Aorta (tissue), 5 donors: ENCODE measurements at places on chromosomes 4 and X.

GRCh38 chrX:56786889-56787733, 58.1 kb downstream of the NBDY start:
- H3K4me1 ChIP-seq, result no peaks in the 10 kb centered on the region
- H3K4me3 ChIP-seq, result no peak overlapping the region
- no peak for DNase-seq
- H3K27me3 ChIP-seq, result no peaks in the 10 kb centered on the region

DNA sequence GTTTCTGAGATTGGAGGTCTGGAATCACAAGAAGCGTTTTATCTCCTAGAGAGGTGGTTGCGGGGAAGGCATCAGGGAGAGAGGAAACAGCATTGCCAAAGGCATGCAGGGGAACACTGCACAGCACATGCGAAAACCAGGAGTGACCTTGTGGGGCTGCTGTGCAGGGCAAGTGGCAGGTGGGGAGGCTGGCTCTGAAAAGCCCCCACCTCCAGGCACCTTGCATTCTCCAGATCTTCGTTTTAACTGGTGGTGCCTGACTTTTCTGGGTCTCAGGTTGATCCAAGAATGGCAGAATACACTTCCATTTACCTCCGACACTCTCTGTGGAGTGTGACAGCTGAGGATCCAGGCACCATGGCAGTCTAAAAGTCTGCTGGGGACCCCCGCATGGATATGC, 209.4 kb upstream of the LEF1 start:
- no peak overlapping the region for H3K4me3 ChIP-seq
- H3K36me3 ChIP-seq, result no peaks in the 10 kb centered on the region
- DNase-seq, result no peak
- H3K27ac ChIP-seq, result no peak overlapping the region

GRCh38 chr4:23770011-23770410, 119.8 kb downstream of the PPARGC1A start:
- no peak overlapping the region for H3K4me3 ChIP-seq
- H3K27me3 ChIP-seq, result no peaks in the 10 kb centered on the region
- no peak for DNase-seq
- H3K36me3 ChIP-seq, result no peaks in the 10 kb centered on the region

- H3K36me3 ChIP-seq, result no peaks in the 10 kb centered on the region
- H3K27me3 ChIP-seq, result no peaks in the 10 kb centered on the region
- no peak overlapping the region for H3K27ac ChIP-seq
- no peaks in the 10 kb centered on the region for H3K4me1 ChIP-seq
- no peak for DNase-seq
These were observed 244.3 kb downstream of the GPAT3 start for GRCh38 chr4:83780053-83780733.

- peak overlapping the region; percentile 71 for H3K27ac ChIP-seq
- no peaks in the 10 kb centered on the region for H3K27me3 ChIP-seq
- peaks cover 4% of the 10 kb centered on the region for H3K4me1 ChIP-seq
- H3K4me3 ChIP-seq, result peak overlapping the region; percentile 15
These were observed 144.1 kb downstream of the SOWAHB start for GRCh38 chr4:76753814-76754213.

GRCh38 chr4:25297528-25298242, 14.9 kb upstream of the ZCCHC4 start:
- H3K27me3 ChIP-seq, result no peaks in the 10 kb centered on the region
- H3K36me3 ChIP-seq, result no peaks in the 10 kb centered on the region
- no peak overlapping the region for H3K4me3 ChIP-seq
- no peaks in the 10 kb centered on the region for H3K4me1 ChIP-seq

DNA sequence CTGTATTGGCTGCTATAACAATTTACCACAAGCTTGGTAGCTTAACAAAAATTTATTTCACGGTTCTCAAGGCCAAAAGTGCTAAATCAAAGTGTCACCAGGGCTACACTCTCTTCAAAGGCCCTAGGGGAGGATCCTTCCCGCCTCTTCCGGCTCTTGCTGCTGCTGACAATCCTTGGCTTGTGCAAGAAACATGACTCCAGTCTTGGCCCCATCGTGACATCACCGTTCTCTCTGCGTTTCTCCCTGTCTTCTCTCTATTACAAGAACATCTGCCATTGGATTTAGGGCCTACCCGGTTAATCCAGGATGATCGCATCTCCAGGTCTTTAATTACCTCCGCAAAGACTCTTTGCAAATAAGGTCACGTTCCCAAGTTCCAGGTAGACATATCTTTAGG, 10.4 kb upstream of the CLCN4 start:
- no peak overlapping the region for H3K4me3 ChIP-seq
- no peaks in the 10 kb centered on the region for H3K36me3 ChIP-seq
- DNase-seq, result peak; percentile 27
- no peak overlapping the region for H3K27ac ChIP-seq
- H3K4me1 ChIP-seq, result no peaks in the 10 kb centered on the region
- H3K27me3 ChIP-seq, result no peaks in the 10 kb centered on the region

DNA sequence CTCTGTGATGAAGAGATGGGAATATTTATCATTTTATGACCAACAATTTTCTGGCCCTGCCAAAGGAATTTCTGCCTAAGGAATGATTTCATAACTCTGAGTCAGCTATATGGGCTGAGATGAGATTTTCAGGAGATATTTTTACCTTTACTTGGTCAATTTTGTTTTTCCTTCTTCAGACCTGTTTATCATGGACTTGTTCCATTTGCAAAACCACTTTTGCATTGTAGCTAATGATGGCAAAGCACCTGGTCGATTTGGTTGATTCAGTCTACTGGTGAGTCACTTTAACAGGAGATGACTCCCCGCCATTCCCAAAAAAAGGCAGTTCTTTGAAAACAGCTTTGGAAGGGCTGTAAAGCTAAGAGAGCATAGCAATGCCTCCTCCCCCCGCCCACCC, 53.3 kb downstream of the TEX13A start:
- no peaks in the 10 kb centered on the region for H3K36me3 ChIP-seq
- H3K27ac ChIP-seq, result no peak overlapping the region
- no peak for DNase-seq
- no peaks in the 10 kb centered on the region for H3K27me3 ChIP-seq

GRCh38 chr4:168514249-168514852, 17.5 kb downstream of the PALLD start:
- H3K4me3 ChIP-seq, result no peak overlapping the region
- no peaks in the 10 kb centered on the region for H3K36me3 ChIP-seq
- DNase-seq, result no peak
- H3K27me3 ChIP-seq, result no peaks in the 10 kb centered on the region
- no peak overlapping the region for H3K27ac ChIP-seq

DNA sequence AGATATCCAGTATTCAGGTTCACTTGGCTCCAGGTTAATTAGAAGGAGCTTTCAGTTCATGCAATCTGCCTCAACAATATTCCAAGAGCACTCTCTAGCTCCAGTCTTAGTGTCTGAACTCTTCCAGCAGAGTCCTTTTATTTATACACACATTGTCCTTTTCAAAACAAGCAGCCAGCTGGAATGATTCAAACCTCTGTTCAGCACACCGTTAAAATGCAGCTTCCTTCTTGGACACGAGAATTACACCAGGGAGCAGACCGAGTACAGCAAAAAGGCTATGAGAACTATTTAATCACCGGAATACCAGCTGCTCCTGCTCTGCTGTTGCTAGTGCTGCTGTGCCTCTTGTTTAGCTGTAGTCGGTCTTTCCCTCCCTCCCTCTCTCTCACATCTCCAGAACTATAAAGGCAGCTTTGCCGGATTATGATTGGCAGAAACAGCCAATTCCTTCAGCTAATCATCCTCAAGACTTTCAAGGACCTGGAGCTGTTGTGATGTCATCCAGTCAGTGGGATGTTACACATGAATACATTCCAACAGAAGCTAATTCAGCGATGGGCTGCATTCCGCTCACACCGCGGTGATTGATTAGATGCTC, at the start of gene NDST4:
TSS of gene NDST4 (minus strand) at position 115 of the 601 bp plus-strand sequence. CDS start 36,584 bp downstream, outside the sequence.
- no peak within 1 kb of the TSS for H3K27ac ChIP-seq
- no peak for DNase-seq
- no peaks in the 10 kb centered on the region for H3K36me3 ChIP-seq
- no peaks in the 10 kb centered on the region for H3K27me3 ChIP-seq
- H3K4me1 ChIP-seq, result no peaks in the 10 kb centered on the region
- no peak within 1 kb of the TSS for H3K4me3 ChIP-seq

DNA sequence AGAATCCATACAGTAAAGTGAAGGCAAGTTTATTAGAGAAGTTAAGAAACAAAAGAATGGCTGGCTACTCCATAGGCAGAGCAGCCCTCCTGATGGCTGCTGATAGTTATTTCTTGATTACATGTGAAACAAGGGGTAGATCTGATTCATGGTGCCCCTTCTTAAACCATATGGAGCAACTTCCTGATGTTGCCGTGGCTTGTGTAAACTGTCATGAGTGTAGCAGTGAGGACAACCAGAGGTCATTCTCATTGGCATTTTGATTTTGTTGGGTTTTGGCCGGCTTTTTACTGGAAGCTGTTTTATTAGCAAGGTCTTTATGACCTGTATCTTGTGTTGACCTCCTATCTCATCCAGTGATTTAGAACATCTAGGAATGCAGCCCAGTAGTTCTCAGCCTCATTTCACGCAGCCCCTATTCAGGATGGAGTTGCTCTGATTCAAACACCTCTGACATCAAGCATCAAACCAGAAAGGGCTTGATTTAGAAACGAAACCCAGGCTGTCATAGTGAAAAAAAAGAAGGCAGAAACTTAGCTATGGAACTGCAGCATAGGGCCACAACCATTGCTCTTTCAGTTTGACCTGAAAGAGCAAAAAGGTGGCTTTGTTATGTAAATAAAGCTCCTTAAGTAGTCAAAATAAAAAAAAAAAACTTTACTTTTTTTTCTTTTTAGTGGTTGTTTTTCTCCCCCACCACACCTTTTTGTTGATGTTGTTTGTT, 37.8 kb downstream of the SPCS3 start:
- H3K36me3 ChIP-seq, result no peaks in the 10 kb centered on the region
- no peaks in the 10 kb centered on the region for H3K4me1 ChIP-seq
- no peak for DNase-seq
- H3K27ac ChIP-seq, result no peak overlapping the region
- no peaks in the 10 kb centered on the region for H3K27me3 ChIP-seq

GRCh38 chrX:56783450-56783831, 54.4 kb downstream of the NBDY start:
- no peak overlapping the region for H3K27ac ChIP-seq
- no peaks in the 10 kb centered on the region for H3K27me3 ChIP-seq
- H3K4me3 ChIP-seq, result no peak overlapping the region
- H3K4me1 ChIP-seq, result no peaks in the 10 kb centered on the region

- no peaks in the 10 kb centered on the region for H3K27me3 ChIP-seq
- H3K4me1 ChIP-seq, result no peaks in the 10 kb centered on the region
- DNase-seq, result no peak
These were observed 294.9 kb upstream of the TBX22 start for GRCh38 chrX:79719568-79720231.

GRCh38 chr4:1822568-1823544, 29.8 kb downstream of the FGFR3 start:
- H3K4me3 ChIP-seq, result no peak overlapping the region
- no peaks in the 10 kb centered on the region for H3K27me3 ChIP-seq
- DNase-seq, result no peak

DNA sequence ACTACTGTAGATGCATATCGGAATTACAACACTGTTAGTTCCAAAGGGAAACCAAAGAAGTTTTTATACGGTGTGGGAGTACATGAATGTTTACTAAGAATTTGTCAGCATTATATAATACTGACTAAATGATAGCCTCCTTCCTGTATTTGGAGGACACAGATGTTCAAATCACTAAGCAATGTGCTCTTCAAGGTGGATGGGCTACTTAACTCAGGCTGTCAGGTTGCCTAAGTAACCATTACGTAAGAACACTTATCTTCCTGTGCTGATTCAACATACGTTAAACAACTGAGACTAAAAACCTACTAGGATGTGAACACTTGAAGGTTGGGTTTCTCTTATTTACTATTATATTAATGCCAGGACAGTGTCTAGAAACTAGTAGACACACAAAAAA, 81.9 kb upstream of the HPGD start:
- H3K36me3 ChIP-seq, result no peaks in the 10 kb centered on the region
- no peaks in the 10 kb centered on the region for H3K27me3 ChIP-seq
- DNase-seq, result no peak

- DNase-seq, result no peak
- no peaks in the 10 kb centered on the region for H3K27me3 ChIP-seq
- H3K36me3 ChIP-seq, result no peaks in the 10 kb centered on the region
- no peak overlapping the region for H3K4me3 ChIP-seq
These were observed 192.1 kb downstream of the PRR32 start for GRCh38 chrX:127011629-127012028.

DNA sequence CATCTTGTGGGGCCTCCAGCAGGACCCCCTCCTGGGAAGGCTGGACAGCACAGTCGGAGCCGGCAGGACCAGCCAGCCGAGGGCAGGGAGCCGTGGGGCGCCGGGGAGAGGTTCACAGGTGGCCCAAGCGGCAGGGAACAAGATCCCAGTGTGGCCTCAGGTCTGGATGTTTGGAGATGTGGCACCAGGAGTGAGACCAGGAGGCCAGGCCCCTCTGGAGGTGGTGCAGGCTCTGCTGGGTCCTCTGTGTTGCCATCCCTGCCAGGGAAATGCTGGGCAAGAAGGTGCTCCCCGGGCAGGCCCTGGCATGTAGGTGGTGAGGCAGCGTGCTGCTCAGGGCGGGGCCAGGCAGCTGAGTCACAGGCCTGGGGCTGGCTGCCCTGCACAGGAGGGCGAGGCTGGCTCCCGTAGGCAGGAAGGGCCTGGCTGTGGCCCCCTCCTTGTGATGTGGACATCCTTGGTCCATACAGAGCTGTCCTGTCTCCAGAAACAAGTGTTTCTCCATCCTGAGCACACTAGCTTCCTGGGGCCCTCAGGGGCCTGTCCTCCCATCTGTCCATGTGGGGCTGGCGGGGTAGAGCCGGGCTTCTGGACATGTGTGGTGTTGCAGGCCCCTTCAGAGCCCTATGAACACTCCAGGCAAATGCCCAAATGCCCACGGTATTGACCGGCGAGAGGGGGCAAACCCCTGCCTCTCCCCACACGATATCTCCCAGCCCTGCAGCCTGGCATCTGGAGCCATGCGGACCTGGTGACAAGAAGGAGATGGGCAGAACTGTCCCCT, 4.8 kb upstream of the HGFAC start:
- no peaks in the 10 kb centered on the region for H3K36me3 ChIP-seq
- no peak overlapping the region for H3K4me3 ChIP-seq
- H3K27me3 ChIP-seq, result no peaks in the 10 kb centered on the region

- no peak overlapping the region for H3K4me3 ChIP-seq
- no peak for DNase-seq
- H3K4me1 ChIP-seq, result no peaks in the 10 kb centered on the region
- no peaks in the 10 kb centered on the region for H3K36me3 ChIP-seq
- no peaks in the 10 kb centered on the region for H3K27me3 ChIP-seq
These were observed 62.3 kb upstream of the SHOX start for GRCh38 chrX:568311-568710.

DNA sequence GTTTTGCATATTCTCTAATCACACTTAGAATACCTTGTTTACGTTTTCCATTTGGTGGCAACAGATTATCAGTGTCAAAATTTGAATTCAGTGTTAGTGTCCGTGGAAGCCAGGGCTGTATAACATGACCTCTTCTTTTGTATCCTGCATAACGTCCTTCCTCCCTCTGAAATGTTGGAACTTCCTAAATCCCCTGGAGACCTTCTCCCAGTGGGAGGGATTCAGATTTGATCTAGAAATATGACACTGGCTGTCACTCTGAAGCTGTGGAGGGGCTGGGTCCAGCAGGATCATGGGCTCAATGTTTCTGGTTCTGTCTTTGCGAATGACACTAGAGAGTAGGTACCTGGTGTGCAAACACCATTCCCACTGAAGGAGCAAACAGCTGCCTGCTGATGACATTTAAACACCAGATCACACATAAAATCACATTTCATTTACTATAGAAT, 850 bp upstream of the CXCL3 start:
- no peaks in the 10 kb centered on the region for H3K4me1 ChIP-seq
- peak overlapping the region; percentile 91 for H3K4me3 ChIP-seq
- no peaks in the 10 kb centered on the region for H3K27me3 ChIP-seq
- DNase-seq, result no peak
- no peaks in the 10 kb centered on the region for H3K36me3 ChIP-seq
- no peak overlapping the region for H3K27ac ChIP-seq
